ENCODE measurements at places on chromosomes 12 and 14.
A peak's percentile ranks its signal among the peaks of the same experiment; 100 is the strongest.

- peak; percentile 57 for DNase-seq
Measured at GRCh38 chr14:58171090-58171489, 19.1 kb upstream of the ARMH4 start.

- DNase-seq: no peak
Measured at GRCh38 chr12:13242936-13243335, 46.4 kb downstream of the EMP1 start.

DNA sequence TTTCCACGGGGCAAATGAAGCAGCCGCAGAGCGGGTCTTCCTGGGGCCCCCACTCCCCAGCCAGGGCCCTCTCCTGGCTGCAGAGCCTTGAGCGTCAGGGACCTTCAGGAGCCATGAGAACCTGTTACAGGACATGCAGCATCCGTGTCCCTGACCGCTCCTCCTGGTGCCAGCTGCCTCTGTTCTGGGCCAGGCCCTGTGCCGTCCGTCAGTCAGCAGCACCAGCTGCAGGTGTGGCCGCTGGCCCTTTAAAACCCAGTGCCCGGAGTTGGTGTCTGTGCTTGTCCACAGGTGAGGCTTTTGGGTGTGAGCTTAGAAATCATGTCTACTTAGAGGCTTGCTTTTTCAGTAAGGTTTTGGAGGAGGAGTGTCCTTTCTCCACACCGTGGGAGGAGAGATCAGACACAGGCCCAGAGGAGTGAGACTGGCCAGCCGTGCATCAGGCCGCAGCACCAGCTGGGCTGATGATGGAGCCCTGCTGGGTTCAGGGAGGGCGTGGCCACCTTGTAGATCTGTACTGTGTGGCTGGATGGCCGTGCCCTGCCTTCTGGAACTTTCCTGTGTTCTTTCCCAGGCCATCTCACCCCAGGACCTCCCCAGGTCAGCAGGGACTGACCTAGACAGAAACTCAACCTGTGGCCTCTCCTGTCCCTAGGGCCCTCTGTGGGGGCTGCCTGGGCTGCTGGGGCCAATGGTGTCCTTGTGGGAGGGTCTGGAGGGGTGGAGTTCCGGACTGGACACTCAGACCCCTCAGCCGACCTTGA, 27.1 kb downstream of the AACS start:
- no peak for DNase-seq

DNA sequence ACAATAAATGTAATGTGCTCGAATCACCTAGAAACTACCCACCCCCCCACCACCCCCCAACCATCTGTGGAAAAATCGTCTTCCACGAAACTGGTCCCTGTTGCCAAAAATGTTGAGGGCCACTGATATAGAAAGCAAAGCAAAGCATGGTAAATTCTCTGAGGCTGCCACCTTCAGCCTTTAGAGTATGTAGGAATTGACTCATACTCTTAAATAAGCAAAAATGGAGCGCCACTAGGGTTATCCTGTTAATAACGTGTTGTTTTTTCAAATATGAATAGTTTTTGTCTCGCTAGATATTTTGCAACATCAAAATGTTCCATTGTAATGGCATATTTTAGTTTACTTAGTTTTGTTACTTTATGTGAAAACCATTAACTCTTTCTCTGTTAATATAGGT, 18.2 kb downstream of the DYNC1H1 start:
- no peak for DNase-seq

DNA sequence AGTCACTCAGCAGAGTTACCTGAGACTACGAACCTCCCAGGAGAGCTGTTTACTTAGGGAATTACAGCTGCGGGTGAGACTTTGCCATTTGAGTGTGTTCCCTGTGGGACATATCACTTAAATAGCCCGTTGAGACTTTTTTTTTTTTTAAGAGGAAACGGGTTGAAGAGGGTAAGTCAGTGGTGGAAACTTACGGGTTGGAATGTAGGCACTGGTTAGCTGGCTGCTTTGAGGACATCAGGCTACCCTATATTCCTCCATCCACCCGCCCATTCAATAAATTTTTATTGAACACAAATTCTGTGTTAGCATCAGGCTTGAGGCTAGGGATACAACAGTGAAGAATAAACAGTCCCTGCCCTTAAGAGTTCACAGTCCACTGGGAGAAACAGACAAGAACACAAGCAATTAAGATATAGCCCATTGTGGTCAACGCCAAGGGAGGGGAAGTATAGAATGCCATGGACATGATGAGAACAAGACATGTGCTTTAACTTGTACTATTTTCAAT, 88.1 kb upstream of the CPSF6 start:
- no peak for DNase-seq

DNA sequence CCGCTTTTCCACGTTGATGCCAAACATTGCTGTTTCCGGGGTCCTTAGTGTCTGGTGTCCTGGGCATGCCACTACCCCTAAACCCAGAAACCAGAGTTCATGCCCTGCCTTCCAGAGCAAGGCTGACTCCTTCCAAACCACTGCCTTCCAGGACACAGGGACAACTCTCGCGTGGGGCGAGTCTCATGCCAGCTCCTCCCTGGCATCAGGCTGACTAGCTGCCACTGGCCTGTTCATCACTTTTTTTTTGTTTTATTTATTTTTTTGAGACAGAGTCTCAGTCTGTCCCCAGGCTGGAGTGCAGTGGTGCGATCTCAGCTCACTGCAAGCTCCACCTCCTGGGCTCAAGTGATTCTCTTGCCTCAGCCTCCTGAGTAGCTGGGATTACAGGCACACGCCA, 4.8 kb downstream of the SETD1B start:
- DNase-seq: no peak

- DNase-seq: no peak
Measured at GRCh38 chr12:124454735-124455134, 112.7 kb downstream of the NCOR2 start.

GRCh38 chr14:104800015-104800770, 708 bp upstream of the ZBTB42 start:
- no peak for DNase-seq

- DNase-seq: no peak
Measured at GRCh38 chr12:5335069-5335468, 96.8 kb upstream of the NTF3 start.

DNA sequence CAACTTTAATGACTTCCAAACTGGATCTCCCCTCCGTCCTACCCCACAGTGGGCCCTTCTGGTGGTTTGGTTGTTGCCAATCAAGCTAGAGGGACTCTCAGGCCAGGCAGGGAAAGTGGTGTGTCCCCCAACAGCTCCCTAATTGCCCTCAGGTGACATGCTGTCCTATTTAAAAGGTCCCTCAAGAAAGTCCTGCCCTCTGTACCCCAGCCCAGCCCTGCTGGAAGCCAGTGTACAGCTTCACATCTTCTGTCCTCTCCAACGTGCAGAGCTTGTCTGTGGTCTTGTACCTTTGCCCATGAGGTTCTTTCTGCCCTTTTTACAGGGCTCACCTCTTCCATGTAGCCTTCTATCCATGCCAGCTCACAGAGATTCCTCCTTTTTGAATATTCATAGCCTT, 4.2 kb downstream of the RIN3 start:
- DNase-seq: no peak

GRCh38 chr12:57545809-57546437, 1.1 kb downstream of the DCTN2 start:
- no peak for DNase-seq

DNA sequence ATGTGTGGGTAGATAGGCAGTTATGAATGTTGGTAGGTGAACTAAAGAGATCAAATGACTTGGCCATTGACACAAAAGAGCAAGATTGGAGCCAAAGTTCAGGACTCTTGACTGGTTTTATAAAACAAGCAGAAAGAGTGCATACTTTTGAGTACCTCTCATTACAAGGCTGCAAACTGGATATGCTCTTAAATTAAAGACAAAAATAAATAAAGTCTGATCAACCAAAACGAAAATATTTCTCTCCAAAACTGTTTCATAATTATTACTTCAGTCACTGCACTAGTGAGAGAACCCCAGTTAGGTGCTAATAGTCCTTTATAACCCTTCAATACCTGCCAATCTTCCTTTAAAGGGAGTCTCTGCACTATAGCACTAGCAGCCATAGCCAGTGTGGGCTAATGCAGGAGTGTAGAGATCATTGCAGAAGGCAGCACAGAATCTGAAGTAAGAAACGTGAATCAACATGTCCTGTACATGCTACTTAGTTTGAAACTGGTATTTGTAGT, 147.1 kb downstream of the FOXA1 start:
- DNase-seq: no peak

DNA sequence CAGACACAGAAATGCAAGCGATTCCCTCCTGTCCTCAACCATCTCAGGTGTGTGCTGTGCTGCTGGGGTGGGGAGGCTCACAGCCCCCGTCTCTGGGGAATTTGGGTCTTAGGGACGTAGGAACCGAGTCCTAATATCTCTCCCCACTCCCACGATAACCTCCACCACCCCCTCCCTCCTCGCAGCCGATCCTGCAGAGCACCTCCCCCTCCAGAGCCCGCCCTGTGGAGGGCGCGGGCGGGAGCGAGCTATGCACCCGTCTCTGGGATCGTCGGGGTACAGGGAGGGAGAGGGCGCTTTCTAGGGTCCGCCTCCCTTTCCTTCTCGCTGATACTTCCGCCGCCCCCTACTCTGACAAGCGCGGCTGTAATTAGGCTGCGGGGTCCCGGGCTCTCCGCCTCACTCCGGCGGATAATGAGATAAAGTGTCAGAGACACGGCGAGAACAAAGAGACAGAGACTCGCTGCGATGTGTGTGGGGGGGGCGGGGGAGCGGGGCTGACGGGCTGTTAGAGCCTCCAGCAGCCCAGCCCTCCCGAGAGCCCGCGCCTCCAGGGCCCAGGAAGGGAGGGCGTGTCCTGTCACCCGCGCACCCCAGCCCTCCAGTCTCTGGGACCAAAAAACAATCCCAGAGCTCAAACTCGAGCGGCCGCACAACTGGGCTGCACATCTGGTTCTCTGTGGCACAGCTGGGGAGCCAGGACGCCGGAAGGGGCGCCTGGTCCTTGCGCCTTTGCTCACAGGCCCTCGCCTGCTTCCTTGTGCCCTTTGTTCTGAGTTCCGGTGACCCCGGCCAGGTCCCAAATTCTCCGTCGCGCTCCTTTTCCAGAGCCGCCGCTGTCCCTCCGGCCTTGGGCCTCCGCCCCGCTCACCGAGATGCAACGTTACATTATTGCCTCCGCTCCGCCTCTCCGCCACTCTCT, 8.7 kb downstream of the SHMT2 start:
- DNase-seq: no peak

- DNase-seq: no peak
Measured at GRCh38 chr14:53411125-53411524, 258.0 kb upstream of the DDHD1 start.

DNA sequence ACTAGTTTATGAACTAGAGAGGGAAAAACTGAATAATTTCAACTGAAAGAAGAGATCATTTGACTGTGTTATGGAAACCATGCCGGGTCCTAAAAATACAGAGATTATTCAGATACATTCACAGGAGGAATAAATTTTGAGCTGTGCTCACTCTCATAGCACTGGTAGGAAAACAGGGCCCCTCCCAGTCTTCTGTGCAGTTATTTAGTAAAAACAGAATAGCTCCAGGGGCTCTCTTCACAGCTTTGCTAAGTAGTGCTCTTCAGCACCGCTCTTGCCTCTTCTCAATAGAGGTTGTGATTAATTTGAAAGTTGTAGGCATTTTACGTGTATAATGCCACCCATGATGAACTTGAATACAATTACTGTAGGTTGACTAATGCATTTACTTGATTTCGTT, 435.9 kb upstream of the PDE3A start:
- no peak for DNase-seq

DNA sequence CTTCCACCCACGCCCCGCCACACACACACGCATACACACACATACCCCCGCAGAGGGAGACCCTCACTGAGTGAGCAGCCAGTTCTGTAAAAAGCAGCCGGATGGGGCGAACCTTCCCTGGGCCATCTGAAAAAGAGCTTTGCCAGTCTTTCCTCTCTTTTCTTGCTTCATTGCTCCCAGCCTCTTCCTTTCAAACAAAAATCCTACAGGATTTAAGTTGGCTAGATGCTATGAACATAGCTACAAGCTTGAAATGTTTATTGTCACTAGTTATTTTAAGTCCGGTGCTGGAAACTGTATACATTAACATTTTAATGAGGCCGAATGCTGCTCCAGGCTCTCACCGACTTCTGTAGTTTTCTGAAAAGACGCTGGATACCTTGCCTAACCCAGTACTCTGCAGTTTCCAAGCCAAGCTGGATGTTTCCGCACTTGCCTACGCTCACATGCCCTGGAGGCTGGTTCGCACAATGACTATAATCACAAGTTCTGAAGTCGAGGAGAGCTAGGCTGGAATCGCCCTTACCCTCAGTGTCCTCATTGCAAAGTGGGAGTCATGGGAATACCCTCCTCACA, 39.2 kb downstream of the LTBP2 start:
- DNase-seq: no peak

DNA sequence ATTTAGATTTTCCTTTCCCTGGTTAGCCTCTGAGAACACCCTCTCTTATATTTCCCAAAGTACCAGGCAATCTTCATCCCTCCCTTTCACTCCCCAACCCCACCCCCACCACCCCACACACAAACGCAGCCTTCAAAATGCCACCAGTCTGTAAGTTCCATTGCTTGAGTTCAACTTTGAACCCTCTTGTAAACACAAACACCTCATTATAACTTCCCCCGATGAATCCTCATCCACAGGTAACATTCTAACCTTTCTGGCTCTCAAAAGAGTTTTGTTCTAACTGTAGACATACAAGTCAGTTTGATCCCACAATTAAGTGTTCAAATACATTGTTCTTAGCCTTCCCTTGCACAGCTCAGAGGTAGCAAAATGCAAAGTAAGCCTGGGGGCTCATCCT, 199.4 kb upstream of the FOXN3 start:
- DNase-seq: no peak

- DNase-seq: no peak
Measured at GRCh38 chr12:632102-632696, 31.0 kb downstream of the NINJ2 start.

DNA sequence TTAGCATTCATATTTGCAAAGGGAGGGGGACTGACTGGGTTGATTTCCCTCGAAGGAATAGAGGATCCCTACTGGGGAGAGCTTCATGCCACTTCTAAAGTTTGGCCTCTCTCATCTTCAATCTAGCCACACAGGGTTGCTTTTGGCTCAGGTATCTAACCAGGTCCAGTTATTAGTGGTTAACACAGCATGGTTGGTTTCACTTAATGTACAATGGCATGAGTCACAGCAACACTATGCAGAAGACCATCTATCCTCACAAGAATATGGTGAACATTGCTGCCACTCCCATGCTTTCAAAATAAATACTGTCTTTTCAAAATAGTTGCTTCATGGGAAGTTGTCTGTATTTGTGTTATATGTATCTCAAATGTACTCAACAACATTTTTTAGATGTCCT, 6.6 kb upstream of the RAB3IP start:
- DNase-seq: no peak

DNA sequence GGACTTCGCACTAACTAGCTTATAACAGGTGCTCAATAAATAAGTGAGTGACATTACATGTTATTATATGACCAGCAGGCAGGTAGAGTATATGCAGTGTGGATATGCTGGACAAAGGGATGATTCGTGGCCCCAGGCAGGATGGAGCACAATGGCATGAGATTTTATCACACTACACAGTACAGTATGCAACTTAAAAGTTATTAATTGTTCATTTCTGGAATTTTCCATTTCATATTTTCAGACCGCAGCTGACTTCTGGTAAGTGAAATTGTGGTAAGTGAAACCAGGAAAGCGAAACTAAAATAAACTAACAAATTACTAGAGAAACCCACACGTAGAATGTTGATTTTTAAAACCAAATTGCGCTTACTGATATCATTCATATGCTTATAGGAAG, 3.3 kb downstream of the PARP11 start:
- no peak for DNase-seq

Measured in dorsolateral prefrontal cortex (tissue), 122 donors.